Nucleus accumbens (tissue), 56 donors: ENCODE measurements at places on chromosomes 12 and 14.

DNA sequence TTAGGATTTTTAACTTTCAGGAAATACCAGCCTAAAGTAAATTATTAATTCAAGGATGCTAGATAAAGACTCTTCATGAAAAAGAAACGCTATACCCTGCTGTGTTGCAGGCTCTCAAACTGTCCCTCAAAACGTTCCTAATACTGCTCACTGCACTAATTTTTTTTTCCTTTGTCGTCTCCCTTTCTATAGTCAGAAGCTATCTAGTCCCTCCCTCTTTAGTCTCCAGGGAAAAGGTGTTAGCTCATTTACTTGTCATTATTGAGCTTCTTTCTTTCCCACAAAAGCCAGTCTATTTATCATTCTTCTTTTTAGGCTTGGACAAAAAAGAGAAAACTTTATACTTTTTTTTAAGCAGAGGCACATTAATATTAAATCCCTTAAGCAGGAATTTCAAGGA lies 30.3 kb upstream of the INSM2 start:
- no peak for DNase-seq

GRCh38 chr14:96274122-96274521 lies 18.1 kb downstream of the BDKRB1 start:
- no peak for DNase-seq

DNA sequence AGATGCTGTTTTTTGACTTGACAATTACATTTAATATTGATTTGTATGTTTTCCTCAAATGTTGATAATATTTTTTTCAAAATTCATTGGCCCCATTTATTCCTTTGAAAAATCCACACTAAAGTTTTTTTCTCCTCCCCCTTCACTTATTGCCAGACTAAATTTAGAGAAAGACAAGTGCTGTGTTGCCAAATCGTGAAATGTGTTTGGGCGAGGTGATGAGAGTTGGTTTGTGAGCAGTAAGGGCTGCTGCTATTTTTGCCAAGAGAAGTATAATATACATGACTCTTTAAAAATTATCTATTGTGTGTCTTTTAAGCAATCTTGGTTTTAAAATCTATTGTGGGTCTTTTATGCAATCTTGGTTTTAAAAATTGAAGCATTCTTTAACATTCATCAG lies 188.9 kb downstream of the PPFIA2 start:
- no peak for DNase-seq

GRCh38 chr12:109538191-109538863 lies 35.0 kb downstream of the MMAB start:
- no peak for DNase-seq

DNA sequence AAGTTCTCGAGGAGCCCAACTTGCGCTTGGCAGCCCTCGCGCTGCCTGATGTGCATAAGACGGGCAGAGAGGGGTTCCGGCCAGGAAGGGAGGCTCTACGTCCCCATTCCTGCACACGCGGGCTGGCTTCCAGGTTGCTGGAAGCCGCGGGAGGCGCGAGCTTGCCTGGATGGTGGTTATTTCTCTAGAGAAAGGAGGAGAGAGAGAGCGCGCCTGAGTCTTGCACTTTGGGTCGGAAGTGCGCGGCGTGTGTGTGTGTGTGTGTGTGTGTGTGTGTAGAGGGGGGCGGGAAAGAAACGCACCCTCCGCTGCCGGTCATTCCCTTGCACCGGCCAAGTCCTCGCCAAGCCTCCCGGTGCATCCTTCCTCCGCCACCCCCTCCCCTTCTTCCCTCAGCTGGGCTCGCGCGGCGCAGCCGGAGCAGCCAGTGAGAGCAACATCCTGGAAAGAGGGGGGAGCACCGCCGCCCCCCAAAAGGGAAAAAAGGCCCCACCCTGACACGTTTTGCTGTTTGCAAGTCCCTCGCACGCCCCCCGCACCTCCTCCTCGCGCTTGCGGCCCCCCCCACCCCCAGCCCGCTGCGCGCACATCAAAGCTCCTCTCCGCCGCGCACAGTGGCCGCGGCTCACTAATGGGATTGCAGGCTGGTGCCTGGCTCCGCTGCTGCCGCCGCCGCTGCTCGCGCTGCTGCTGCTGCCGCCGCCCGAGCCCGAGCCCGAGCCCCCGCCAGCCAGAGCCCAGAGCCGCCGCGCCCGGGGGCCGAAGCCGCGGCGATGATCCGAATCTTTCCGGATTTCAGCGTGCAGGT lies 4.4 kb upstream of the NPAS3 start:
- peak; percentile 61 for DNase-seq

GRCh38 chr12:67919406-67919805 lies 69.8 kb upstream of the IFNG-AS1 start:
- no peak for DNase-seq

DNA sequence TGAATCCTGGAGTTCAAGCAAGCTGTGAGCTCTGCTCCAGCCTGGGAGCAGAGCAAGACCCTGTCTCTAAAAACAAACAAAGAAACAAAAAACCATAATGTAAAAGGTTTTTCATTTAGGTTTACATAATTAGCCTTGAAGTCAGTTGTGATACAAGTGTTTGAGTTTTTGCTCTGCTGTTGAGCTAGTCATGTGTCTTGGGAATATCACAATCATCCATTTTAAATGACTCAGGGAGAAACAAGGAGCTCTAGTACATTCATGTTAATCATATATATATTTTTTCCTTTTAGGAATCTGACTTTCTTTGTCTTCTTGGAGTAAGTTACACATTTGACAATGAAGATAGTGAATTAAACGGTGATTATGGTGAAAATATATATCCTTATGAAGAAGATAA lies 12.9 kb downstream of the MIA2 start:
- no peak for DNase-seq

GRCh38 chr12:67517181-67517887 lies 131.2 kb upstream of the DYRK2 start:
- DNase-seq, result no peak

GRCh38 chr12:109572506-109572845 lies 828 bp downstream of the MMAB start:
- DNase-seq, result no peak

- DNase-seq, result peak; percentile 65
Observed at GRCh38 chr12:80936642-80937390, 918 bp downstream of the LIN7A start.
